Renal pelvis (tissue), 12 donors: ENCODE measurements at places on chromosomes 13 and 19. TPM values are rescaled to one million over a fixed set of nuclear protein-coding genes. Genes with fewer than 3 reads are reported as not detected.
A peak's percentile ranks its signal among the peaks of the same experiment; 100 is the strongest.

DNA sequence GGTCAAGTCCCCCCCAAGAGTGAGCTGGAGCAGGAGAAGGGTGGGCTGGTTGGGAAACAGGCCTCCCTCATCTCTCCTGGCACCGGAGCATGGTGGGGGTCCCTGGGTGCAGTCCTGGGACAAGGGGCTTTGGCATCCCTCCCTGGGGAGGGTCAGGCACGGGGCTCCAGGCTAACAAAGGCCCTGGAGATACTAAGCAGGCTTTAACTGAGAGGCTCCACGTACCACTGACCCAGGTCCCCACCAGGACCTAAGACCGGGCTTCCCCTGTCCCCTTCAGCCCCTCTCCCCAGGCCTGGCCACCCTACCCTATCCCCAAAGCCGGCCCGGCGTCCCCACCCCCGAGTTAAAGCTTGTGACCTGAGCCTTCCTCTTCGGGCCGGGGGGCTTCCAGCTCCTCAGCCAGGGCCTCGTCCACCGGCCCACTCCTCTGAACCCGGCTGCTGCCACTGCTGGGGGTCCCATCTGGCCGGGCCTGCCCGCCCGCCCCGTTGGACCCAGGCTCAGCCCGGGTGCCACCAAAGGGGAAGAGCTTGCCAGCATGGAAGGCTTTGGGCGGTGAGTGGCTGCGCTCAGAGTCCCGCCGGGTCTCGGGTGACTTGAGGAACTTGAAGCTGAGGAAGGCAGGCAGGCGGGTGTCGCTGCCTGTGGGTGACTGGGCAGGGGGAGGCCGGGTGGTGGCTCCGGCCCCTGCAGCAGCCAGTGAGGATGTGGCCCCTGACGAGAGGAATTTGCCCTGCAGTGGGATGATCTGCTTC lies 10.1 kb downstream of the ANO8 start:
- no peak for DNase-seq

GRCh38 chr19:27805848-27806247 lies 1407.1 kb downstream of the UQCRFS1 start:
- DNase-seq, result no peak

DNA sequence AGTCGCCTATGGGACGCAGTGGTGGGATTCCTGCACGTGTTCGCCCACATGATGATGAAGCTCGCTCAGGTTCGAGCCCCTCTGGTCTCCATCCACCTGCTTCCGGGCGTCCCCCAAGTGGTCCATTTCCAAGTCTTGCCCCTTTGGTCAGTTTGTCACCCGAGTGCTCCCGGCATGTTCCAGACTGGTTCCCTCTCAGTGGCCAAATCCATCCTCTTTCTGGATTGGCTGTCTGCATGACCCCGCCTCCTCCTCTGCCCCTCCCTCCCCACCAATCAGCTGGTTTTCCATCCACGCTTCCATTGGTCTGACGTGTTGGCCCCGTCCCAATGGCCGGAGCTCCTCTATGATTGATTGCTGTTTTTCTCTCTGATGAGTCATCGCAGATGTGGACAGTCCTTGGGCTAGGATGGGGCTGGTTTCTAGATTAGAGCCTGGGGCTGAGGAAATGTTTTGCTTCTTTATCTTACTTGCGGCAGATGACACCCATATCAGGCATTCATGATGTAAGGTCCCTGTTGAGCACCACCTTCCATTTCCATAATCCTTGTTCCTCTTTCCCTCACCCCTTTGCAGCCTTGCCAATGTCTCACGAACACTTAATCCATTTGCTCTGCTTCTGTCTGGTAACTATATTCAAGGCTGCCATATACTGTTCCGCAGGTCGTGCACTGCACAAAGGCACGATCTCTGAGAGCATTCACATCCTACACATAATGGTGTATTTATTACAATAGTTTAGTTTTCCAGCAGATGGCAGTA lies 73.8 kb downstream of the MAP4K1 start:
- peak; percentile 58 for DNase-seq

DNA sequence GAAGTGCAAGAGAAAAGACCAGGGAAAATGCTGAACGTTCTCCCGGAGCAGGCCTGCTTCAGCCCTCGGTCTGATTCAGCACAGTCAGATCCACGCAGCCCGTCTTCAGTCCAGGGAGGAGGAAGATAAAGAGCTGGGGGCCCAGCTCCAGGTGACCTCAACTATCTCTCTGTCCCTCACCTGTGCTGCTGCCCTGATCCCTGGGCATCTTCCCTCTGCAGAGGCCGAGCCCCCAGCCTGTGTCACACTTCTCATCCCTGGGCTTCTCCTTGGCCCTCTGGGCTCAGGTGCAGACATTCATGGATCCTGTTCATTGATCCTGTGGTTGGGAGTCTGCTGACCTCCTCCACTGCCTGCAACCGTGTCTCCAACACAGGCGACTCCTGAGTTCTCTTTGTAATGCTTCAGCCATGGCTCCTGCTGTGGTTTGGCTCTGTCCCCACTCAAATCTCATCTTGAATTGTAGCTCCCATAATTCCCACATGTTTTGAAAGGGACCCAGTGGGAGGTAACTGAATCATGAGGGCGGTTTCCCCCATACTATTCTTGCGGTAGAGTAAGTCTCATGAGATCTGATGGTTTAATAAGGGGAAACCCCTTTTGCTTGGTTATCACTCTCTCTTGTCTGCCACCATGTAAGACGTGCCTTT lies 27.9 kb downstream of the COL4A2 start:
- no peak for DNase-seq

DNA sequence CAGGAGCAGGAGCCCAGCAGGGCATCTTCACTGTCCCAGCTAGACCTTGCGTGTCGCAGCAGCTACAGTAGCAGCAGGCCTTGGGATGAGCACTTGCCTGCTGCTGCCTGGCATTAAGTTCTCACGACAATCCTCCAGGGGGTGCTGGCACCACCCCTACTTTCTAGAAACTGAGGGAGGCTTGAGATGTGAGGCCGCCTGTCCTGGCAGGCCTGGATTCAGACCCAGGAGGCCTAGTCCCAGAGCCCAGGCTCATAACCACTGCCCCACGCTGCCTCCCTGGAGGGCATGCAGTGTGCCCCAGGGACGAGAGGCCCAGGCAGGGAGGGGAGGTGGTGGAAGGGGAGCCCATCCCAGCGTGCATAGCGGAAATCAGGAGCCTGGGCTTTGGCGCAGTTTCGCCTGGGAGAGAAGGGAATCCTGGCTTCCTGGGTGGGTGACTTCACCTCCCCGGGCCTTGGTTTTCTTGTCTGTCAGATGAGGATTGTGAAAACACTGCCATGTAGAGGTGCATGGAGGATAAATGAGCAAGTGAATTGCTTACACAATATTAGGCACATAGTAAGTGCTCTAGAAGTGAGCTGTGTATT lies 26.1 kb downstream of the PPP5C start:
- DNase-seq, result no peak

GRCh38 chr13:83311886-83312577 lies 570.2 kb downstream of the SLITRK1 start:
- DNase-seq, result no peak

DNA sequence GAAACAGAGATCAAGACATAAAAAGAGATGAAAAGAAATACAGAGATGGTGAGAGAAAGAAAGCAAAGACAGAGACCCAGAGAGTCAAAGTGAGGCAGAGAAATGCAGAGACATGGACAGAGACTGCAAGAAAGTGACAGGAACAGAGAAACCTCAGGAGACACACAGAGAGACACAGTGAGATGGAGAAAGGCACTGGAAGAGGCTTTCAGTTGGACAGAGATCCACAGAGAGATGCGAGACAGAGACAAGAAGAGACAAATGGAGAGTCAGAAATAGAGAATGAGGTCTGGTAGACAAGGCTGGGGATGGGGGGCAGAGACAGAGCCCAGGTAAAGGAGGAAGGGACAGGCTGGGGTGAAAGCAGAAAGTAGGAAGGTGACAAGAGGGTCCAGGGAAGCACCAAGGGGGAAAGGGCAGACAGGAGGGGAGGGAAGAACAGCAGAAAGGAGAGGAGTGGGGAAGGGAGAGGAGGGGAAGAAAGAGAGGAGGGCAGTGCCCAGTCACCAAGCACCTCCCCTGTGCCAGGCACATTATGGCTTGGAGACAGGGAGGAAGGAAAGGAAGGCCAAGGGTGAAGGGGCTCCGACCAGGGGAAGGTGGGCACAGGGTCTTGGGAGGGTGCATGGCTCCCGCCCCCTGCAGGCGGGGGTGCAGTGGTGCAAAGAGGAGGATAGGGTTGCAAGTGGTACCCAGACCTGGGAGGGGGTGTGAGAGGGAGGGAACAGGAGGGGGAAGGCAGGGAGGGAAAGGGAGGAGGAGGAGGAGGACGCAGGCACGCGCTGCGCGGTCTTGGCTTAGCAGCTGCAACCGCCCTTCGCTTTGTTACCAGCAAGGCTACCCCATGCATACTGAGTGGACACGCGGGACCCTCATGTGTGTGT lies 38.4 kb downstream of the DEDD2 start:
- DNase-seq, result no peak

DNA sequence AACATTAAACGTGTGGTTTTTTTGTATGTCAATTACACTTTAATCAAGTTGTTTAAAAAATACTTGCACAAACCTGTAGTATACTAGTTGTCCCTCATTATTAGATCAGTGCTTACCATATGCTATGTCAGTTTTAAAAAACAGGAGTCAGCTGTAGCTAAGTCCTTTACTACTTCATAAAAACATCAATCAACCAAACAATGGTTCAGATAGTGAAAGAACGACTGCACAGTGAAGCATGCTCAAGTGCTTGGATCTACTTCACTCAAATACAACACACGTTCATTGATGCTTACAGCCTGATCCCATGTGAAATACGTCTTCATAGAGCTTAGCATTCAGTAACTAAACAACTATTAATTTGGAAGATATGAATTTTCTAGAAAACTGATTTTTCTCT lies 225.0 kb downstream of the FGF14 start:
- no peak for DNase-seq

DNA sequence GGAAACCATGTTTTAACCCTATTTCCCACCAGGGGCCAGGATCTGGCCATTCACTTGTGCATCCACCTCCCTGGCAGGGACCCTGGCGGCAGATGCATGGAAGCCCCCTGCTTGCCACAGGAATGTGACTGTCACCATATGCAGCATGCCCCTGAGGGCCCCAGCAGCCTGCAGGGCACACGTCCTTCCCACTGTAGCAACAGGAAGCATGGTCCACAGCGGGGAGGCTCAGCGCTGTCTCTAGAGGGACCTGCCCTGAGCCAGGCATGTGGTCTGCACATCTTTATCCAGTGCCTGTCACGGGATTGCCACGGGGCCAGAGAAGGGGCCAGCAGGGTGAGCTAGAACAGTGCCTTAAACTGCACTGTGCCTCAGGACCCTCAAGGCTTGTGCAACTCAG lies 34.9 kb upstream of the MCF2L start:
- no peak for DNase-seq

GRCh38 chr13:97212601-97213040 lies 9.5 kb upstream of the MBNL2 start:
- DNase-seq, result no peak

- no peak for DNase-seq
These were observed 195.5 kb downstream of the SLITRK6 start for GRCh38 chr13:85603735-85604134.

DNA sequence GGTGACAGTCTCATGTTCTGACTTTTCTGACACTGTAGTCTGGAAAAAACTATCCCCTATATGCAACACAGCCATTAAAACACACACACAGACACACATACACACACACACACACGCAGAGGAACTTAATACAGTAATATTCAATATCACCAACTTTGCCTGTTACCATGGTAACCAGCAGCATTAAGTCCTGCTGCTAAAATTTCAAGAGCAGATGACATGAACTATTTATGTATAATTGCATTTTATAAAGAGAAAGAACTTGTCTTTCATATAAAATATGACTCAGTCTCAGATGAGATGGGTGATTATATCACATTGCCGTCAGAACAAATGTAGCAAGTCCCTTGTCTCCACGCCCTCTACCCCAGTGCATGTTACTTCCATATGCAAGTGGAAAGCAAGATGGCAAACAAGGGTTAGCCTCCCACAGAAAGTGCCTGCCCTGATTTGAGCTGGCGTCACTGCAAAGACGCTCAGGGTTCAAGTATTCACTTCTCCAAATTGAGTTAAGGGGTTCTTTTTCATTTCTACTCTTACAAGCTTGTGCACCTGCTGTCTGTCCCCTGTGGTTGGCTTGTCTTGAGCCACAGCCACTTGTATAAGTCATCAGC lies 576.8 kb downstream of the UQCRFS1 start:
- no peak for DNase-seq

GRCh38 chr13:40878823-40879222 lies 89.4 kb downstream of the SLC25A15 start:
- no peak for DNase-seq

Gene PGLYRP2
- not detected for polyA plus RNA-seq

Gene FOXO1
- 14.0 TPM for polyA plus RNA-seq

Gene GPR4
- polyA plus RNA-seq, result 3.8 TPM

Gene DNAAF3
- 9.2 TPM for polyA plus RNA-seq

Gene C19orf18
- 3.0 TPM for polyA plus RNA-seq
